Thymus (tissue), 14 donors: ENCODE measurements at places on chromosomes 12 and 14.

DNA sequence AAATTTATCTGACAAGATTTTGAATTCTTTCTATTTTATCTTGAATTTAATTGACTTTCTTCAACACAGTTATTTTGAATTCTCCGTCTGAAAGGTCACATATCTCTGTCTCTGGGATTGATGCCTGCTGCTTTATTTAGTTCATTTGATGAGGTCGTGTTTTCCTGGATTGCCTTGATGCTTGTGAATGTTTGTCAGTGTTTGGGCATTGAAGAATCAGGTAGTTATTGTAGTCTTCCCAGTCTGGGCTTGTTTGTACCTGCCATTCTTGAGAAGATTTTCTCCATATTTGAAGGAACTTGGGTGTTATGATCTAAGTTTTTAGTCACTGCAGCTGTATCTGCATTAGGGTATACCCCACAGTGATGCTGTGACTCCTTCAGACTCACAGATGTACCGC, 315.8 kb upstream of the DDHD1 start:
- DNase-seq, result no peak

DNA sequence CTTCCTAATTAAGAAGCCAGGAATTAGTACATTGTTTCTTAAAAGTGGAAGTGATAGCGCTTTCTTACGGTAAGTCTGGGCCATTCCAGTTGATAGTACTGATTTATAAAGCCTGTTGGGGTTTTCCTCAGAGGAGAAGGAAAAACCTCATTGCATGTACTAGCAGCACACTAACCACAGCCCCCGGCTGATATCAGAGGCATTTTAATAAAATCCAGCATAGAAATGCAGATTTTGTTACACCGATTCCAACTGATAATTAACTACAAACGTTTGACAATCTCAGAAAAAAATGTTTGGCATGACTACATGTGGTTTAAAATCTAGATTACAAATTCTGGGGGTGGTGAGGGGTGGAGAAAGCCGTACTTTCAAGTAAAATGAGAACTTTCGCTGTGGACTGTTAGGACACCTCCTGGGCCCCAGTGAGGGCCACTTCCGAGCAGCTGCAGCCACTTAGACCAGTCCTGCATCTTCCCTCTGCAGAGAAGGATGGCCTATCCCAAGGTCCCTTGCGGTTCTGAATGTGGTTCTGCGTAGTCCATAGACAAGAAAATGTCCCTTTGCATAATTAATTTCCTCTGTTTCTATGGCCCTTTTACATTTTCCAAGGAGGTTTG, 374.4 kb downstream of the NUAK1 start:
- DNase-seq, result no peak

GRCh38 chr12:132942611-132943010, 13.5 kb downstream of the ZNF605 start:
- no peak for DNase-seq

GRCh38 chr12:51592034-51592705, 1.1 kb downstream of the SCN8A start:
- DNase-seq, result no peak

DNA sequence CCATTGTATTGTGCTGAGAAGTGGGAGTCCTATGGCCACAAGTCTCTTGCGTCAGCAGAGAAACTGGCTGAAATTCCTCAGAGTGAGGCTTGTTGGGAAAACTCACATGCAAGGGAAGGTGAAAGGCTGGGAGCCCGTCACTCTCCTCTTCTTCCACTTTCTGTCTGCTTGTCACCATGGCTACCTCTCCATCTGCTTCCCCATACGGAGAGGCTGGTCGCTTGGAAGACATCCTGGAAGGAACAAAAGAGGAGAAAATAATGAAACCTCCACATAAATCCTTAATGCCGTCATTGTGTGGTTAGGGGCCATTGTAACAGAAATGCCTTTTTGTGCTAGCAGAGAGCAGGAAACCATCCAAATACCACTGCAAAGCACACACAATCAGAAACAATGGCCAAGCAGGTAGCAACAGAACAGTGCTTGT, 53.7 kb downstream of the SOX5 start:
- DNase-seq, result no peak

- DNase-seq, result no peak
Observed at GRCh38 chr14:38735005-38735404, 368.0 kb downstream of the SEC23A start.

DNA sequence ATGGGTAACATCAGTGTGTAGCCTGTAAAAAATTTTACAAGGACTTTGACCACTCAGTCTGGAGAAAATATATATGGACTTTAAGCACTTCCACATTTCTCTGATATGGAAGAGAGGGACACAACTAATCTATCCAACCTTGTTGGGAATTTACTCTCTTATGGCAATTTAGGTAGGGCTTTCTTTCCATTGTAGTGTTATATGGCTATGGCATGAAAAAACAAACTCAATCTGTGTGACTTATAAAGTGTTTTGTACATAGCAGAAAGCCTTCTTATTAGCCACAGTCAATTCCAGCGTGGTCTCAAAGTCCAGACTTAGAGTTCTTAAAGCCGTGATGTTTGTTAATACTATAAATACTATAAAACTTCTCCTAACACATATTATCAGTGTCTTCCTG, 98.3 kb downstream of the NOVA1 start:
- no peak for DNase-seq

GRCh38 chr14:105377555-105378182, 20.7 kb upstream of the TEX22 start:
- no peak for DNase-seq
